NCI-H460 (cell line): ENCODE measurements at places on chromosomes 5 and 9. TPM values are rescaled to one million over a fixed set of nuclear protein-coding genes. Genes with fewer than 3 reads are reported as not detected.

- DNase-seq: no peak
These were observed 43.2 kb downstream of the MAT2B start for GRCh38 chr5:163548649-163549048.

The UBE2QL1 gene
- 0.20 and 0.29 TPM in 2 replicates for total RNA-seq

- DNase-seq: no peak
These were observed 315.3 kb upstream of the CD180 start for GRCh38 chr5:67511911-67512310.

DNA sequence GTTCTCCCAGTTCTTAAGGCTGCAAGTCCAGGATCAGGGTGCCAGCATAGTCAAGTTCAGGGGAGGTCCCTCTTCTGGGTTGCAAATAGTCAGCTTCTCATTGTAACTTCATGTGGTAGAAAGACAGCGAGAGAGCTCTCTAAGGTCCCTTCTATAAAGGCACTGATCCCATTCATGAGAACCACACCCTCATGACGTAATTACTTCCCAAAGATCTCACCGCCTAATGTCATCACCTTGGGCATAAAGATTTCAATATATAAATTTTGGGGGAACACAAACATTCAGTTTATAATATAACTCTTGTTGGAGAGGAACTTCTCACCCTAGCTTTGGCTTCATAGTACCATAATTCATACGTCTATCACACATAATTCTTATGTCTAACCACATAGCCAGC lies 203.9 kb upstream of the VLDLR start:
- DNase-seq: no peak

DNA sequence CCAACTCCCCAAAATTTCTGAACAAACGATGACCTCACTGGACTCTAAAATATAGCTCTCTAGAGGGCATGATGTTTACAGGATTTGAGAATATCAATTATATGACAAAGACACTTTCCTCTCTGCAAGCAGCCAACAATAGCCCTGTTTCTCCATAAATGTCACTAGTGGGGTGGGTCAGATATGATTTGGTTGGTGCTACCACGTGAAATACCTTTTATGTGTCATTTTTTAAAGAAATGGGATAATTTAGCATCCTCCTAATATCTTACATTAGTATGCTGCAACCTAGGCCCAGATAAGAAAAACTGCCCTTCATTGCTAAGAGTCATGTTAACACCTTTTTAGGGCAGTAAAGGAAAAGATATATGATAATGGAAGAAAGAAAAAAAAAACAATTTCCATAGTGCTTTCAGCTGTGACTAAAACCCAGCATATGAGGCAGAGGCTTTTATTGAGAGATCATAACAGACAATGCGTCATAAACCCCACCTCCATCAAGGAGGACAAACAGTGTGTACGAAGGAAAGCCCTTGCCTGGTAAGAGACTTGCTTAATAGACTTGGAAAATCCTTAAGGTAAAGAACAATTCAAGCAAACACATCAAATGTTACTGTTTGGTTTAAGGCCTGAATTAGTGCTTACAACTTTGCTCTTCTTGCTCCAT lies 372.4 kb upstream of the PAPPA start:
- no peak for DNase-seq

DNA sequence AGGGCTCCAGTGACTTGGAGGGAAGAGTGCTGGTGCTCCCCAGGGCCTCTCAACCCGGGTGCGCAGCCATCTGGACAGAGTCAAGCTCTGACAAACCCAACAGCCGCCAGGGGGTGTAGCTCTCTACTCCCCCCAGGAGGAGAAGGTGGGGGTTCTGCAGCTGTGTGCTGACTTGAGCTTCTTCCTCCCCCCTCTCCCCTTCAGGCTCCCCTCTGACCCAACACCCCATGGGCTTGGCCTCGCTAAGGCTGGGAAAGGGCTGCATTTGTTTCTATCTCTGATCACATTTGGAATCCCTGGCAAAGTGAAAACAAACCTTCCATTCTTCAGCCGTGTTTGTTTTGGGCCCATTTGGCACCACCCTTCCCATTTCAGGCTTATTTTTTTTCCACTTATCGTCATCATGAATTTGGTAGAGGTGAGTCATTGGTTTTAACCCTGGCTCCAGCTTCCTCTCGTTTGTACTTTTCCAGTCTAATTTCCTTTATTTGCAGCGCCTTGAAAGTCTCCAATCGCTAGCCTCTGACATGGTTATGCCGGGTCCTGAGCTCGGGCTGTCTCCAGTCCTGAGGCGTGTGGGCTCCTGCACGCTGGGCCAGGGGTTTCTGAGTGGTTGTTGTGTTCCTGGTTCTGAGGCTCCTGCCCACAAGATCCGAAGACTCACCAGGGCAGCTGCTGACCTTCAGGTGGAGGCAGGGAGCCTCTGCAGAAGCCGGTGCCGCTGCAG lies 36.1 kb downstream of the DAP start:
- DNase-seq: peak; percentile 69

DNA sequence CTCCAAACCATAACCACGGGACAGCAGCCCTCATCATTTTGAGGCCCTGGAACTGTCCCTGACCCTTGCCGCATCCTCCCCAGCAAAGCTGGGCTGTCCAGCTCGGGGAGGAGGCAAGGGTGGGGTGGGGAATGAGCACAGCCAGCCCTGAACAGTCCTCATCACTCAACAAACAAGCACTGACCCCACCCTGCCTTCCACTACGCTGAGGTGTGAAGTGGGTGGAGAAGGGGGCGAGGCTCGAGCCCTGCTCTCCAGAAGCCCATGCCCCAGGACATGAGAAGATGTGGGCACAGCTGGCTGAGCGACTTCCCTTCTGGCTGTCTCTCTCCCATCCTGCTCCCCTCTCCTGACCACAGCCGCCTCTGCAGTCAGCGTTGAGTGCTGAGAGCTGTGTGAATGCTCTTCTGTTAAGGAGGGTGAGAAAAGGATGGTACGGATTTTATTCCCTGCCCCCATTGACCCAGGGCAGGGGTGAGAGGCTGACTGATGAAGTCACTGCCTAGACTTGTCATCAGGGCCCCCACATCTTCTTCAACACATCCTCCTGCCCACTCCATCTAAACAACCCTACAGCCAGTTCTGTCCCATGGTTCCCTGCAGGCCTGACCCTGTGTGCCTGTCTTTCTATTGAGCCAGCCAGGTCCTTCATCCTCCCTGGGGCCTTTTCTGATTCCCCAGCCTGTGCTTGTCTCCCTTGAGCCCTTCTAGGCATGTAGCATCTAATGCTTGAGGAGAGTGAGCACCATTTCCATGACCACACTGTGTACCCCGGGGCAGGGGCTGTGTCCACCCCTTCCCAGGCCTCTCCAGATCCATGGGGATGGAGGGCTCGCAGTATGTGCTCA lies 276.0 kb downstream of the FSTL4 start:
- no peak for DNase-seq

DNA sequence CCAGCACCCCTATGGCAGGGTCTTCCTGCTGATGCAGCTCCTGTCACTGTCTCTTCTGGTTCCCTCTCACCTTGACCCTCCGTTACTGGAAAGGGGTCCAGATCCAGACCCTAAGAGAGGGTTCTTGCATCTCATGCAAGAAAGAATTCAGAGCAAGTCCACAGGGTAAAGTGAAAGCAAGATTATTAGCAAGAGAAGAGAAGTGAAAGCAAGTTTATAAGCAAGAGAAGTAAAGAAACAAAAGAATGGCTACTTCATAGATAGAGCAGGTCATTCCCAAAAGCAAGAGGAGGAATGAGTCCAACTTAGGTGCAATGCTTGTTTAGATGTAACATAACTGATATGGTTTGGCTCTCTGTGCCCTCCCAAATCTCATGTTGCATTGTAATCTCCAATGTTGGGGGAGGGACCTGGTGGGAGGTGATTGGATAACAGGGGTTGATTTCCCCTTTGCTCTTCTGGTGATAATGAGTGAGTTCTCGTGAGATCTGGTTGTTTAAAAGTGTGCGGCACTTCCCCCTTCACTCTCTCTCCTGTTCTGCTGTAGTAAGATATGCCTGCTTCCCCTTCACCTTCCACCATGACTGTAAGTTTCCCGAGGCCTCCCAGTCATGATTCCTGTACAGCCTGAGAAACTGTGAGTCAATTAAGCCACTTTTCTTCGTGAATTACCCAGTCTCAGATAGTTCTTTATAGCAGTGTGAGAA lies 183.3 kb downstream of the MED10 start:
- DNase-seq: no peak

DNA sequence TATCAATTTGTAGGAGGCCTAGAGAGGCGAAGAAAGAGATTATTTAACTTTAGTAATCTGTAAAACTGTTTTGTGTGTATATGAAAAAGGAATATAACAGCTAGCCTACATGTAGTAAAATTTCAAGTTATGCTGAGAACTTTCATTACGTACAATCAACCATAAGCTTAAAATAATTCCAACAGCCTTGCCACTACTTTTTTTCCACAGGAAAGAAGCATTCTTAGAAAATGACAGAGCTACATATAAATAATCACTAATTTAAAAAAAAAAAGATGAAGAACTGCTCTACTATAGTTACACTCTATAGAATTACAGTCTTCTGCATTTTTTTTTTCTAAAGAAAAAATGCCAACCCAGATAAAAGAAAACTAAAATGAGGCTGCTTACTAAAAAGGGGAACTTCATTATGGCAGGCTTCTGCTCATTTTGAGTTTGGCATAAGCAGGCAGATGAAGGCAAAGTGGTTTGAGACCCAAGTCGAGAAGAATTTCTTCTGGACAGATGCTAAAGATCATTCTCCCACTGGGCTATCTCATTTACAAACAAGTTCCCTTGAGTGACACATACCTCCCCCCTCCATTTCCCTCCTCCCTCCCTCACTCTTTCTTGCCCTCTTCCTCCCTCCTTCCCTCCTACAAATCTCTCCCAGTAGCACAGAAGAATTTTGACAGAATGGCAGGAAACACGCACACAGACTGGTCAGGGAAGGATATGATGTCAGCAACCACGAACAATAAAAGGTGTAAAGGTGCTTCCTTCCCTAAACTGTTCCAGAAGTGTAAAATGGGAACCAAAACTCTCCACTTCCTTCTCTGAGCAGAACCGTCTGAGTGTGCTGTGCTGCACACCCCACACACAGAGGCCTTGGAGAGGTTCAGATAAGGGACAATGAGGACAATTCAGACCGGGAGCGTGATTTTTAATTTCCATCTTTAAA lies 56.1 kb downstream of the MEF2C start:
- peak; percentile 59 for DNase-seq

DNA sequence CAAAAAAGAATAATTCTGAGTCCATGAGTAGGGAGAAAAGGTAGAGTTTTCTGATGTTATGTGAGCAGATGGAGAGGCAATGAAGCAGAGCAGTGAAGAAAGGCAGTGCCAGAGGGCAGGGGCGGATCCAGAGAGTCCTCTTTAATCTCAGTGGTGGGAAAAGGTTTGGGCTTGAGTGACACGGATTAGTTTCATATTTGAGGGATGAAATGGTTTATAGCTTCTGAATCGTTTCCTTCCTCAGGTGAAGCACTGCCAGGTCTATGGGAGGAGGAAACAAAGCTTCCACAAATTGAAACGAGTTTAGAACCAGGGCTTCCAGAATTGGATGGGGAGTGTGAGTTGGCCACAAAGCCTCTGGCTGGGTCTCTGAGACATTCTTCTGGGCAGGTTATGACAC lies 517.0 kb upstream of the PAPPA start:
- DNase-seq: no peak

DNA sequence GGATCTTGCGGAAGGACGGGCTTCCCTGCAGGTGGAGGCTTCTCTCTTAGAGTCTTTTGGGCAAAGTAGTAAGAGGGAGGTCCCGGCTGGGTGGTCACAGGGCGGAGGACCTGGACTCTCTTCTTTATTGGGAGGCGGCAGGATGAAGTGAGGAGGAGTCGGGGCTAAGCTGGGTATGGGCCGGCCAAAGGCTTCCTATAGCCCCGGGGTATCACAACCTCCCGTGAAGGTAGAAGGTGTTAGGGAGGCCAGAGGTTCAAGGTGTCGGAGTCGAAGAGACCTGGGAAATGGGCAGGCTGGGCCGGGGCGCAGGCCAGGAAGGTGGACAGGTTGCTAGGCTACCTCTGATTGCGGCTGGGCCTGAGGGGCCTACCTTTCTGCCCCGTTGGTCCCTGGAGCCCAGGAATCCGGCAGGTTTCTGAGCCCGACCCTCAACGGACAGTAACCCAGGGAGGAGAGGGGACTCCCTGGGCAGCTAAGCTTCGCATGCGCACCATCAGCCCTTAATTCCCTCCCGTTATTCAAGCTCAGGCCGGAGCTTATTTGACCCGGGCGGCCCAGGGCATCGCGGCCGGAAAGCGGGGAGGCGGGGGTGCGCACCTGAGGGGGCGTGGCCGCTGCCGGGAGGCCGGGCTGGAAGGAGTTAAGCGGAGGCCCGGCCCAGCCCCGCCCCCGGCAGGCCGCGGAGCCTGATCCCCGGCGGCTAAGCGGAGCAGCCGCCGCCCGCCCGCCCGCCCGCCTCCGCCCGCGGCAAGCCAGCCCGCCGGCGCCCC lies at the start of gene TESK1:
TSS of gene TESK1 (plus strand) at position 685 of the 773 bp plus-strand sequence. CDS start 358 bp downstream, outside the sequence.
- peak; percentile 48 for DNase-seq

The OMD gene
- not detected in 2 replicates for total RNA-seq

- DNase-seq: no peak
These were observed 89.7 kb upstream of the CCDC152 start for GRCh38 chr5:42666869-42667268.

DNA sequence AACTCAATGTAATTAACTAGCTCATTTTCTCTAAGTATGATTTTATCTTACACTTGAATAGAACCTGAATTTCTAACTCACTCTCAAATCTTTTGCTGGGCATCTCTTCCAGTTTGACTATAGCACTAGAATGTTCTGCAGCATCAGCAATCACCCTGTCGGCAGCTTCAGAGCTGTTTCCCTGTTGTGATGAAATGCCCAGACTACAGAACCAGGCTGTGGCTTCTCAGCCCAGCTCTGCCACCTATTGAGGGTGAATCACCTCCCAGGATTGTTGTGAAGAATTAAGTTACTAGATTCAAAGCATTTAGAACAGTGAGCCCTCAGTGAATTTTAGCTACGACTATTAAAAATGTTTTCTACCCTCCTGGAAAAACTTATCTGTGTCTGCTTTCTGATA lies 90.4 kb upstream of the ANKRD55 start:
- no peak for DNase-seq

- DNase-seq: no peak
These were observed 73.0 kb upstream of the MPDZ start for GRCh38 chr9:13352451-13352979.

DNA sequence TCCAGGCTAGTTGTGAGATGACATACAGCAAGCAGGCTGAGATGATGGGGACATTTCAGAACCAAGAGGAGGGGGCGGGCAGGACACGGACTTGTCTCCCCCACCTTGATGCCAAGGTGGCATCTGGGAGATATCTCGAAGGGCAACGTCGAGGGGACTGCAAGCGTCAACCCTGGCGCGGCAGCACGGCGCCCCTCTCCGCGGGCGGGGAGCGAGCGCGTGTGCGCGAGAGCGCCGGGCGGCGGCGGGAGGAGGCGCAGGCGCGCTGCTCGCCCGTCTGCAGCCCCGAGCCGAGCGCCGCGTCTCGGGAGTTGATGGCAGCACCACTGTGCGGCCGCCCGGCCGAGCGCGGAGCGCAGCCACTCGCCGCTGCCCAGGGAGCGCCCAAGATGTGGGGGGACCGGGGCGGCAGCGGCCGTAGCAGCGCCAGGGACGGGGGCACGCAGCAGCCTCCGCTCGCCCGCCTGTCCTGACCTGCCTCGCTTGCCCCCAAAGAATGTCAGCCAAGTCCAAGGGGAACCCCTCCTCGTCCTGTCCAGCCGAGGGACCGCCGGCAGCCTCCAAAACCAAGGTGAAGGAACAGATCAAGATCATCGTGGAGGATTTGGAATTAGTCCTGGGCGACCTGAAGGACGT lies at the start of gene PRR16:
TSS of gene PRR16 (plus strand) at position 310 of the 636 bp plus-strand sequence.
- peak; percentile 49 for DNase-seq

The PAEP gene
- 2.9 and 3.7 TPM in 2 replicates for total RNA-seq

- DNase-seq: no peak
These were observed 165.2 kb downstream of the TMEM38B start for GRCh38 chr9:105859428-105860091.

The KIF4B gene
- 0.05 TPM in 1 of 2 replicates, not detected in the other for total RNA-seq

The CNTNAP3 gene
- 2.7 and 3.9 TPM in 2 replicates for total RNA-seq

GRCh38 chr9:125258832-125259534 lies 2.6 kb upstream of the GAPVD1 start:
- DNase-seq: no peak
